ENCODE measurements at places on chromosomes 1 and 21. TPM values are rescaled to one million over a fixed set of nuclear protein-coding genes. Genes with fewer than 3 reads are reported as not detected.
A peak's percentile ranks its signal among the peaks of the same experiment; 100 is the strongest.

The MAGI3 gene
- 27.6 TPM for total RNA-seq

The TGFB2 gene
- total RNA-seq: 45.3 TPM

The BTG2 gene
- 192 TPM for total RNA-seq

The MPZ gene
- total RNA-seq: 1.3 TPM

The KIF21B gene
- total RNA-seq: 6.9 TPM

The HMGN2 gene
- total RNA-seq: 497 TPM

The LCE4A gene
- total RNA-seq: not detected

The RBM11 gene
- total RNA-seq: 8.1 TPM

DNA sequence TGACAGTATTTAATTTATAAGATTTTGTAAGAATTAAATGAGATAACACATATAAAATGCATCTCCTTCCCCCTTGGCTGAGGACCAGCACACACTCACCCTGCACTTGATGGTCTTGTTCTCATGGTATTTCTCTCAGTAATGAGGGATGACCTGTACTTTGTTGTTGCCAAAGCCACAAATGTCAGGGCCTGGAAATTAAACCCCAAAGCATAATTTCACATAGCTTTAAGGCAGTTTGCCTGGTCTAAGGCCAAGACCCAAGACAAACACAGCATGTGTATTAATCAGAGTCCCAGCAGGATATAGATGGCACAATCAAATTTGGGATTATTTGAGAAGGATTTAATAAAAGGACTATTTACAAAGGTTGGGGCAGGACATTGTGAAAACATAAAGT is 48.6 kb upstream of the EPS15 start:
- DNase-seq: no peak

DNA sequence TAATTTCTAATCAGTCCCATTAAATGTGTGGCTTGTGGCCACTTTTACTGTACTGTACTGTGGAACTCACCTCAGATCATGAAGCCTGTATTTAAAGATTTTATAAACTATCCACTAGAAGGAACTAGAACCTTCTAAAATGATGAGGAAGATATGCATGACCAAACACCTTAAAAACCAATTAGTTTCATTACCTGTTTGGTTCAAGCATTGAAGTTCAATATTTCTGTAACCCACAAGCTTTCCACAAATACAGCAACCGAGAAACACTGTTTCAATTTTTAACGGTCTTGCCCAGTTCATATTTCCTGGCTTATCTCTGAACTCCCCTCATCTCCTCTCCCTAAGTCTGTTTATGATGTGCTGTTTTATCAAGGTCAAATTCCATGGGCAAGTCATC is 264.3 kb upstream of the PLD5 start:
- DNase-seq: no peak

DNA sequence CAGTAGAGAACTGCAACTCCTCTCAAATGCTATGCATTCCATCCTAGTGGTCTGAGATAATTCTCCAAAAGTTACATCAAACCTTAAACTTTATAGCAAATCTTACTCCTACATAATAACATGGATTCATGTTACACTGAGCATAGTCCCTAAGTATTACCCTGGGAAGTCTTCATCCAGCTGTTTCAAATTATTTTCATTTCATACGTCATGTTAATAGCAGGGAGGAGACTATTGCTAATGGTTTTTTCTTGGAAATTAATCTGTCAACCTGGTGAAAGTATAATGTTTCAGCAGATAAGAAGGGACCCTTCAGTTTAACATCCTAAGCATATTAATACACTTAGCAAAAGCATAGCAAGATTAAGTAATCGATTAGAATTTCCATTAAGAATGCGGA is 318.1 kb downstream of the USP25 start:
- no peak for DNase-seq

- no peak for DNase-seq
These were observed 627 bp downstream of the CERS2 start for GRCh38 chr1:150973836-150974579.

GRCh38 chr1:225617956-225618355 is 35.0 kb downstream of the ENAH start:
- no peak for DNase-seq

GRCh38 chr1:19385869-19386591 is 73.9 kb downstream of the SLC66A1 start:
- no peak for DNase-seq

- DNase-seq: no peak
These were observed 107.0 kb downstream of the CTH start for GRCh38 chr1:70518106-70518505.

- peak; percentile 96 for DNase-seq
These were observed at the start of gene HES4 for GRCh38 chr1:999725-1000356. HES4 (minus strand) TSS chr1:1000097; CDS start chr1:999973, 124 bp downstream.

DNA sequence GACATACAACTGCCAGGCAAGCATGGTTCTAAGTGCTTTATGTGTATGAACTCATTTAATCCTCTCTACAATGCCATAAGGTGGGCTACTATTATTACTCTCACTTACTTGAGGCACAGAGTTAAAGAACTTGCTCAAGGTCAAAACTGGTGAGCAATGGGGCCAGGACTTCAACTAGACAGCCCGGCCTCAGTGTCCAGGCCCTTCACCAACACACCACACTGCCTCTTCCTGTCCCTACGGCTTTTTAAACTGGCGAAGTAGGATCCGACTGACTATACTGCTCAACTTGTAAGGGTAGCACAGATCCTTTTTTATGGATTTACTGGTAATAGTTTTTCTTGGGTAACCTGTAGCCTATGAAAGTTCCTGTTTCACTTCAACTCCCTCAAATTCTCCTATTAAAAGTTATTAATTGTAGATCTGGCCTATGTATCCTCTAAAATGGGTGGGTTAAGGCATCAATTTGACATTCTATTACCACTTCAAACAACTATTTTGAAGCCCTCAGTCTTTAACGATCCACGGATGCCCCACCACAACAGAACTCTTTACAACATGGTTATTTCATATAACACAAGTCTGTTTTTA is 4.3 kb downstream of the ERRFI1 start:
- no peak for DNase-seq

DNA sequence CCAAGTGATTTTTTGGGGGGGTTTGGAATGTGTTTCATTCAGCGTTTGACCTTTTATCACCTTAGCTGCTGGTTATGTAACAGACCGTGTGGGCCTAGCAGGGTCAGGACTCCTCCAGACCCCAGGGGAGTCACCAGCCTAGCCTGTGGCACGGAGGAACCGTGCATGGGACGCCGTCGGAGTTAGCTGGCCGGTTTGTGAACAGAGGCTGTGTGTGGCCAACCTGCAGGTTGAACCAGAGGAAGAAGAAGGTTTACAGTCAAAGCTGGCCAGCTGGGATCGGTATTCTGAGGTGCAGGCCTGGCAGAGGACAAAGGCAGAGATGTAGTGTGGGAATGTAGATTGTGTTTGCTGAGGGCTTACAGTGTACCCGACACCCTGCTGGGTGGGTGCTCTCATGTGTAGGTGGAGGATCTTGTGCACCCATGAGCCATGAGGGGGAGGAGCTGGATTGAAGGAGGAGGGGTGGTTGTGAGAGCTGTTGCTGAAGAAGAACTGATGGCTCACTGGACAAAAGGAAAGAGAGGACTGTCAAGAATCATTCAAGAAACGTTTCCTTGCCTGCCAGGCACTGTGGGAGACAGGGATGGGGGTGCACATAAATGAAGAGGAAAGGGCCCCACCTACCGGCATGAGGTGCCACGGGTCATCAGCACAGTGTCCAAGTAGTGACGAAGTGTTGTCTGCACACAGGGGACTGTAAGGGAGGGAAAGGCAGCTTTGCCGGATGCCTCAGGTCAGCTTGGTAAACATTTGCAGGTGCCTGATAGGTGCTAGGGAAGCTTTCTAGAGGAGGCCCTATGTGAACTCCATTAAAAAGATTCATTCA is 40.0 kb upstream of the PWP2 start:
- DNase-seq: no peak

DNA sequence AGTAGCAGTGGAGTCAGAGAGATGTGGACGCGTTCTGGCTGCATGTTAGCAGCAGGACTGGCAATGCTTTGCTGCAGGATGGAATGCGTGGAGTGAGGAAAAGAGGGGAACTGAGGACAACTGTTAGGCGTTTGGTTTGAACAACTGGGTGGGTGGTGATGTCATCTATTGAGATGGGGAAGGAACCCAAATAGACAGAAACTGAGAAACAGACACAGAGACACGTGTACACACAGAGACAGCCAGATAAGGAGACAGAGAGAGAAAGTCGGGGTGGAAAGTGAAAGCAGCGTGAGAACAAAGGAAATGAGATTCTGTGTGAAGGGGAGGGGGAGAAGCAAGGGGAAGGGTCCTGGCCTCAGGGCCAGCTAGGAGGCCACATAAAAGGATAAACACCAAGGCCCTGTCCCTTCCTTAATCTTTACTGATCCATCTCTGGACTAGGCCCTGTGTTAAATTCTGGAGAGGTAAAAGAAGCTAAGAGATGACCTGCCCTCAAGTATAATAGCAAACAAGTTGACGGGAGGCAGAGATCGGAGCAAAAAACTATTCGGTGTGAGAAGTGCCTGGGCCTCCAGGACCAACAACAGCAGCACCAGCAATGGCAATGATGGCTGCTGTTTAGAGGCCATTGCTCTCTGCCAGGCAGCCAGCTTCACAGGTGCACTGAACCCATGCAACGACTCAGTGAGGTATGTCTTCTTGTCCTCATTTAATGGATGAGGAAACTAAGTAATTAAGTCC is 31.6 kb downstream of the VWA5B1 start:
- no peak for DNase-seq

- DNase-seq: no peak
These were observed 201.8 kb upstream of the GREM2 start for GRCh38 chr1:240813720-240814119.

- DNase-seq: no peak
These were observed 126.7 kb downstream of the EIF4G3 start for GRCh38 chr1:21050031-21050430.

GRCh38 chr1:65538664-65539063 is 118.2 kb downstream of the LEPR start:
- no peak for DNase-seq

DNA sequence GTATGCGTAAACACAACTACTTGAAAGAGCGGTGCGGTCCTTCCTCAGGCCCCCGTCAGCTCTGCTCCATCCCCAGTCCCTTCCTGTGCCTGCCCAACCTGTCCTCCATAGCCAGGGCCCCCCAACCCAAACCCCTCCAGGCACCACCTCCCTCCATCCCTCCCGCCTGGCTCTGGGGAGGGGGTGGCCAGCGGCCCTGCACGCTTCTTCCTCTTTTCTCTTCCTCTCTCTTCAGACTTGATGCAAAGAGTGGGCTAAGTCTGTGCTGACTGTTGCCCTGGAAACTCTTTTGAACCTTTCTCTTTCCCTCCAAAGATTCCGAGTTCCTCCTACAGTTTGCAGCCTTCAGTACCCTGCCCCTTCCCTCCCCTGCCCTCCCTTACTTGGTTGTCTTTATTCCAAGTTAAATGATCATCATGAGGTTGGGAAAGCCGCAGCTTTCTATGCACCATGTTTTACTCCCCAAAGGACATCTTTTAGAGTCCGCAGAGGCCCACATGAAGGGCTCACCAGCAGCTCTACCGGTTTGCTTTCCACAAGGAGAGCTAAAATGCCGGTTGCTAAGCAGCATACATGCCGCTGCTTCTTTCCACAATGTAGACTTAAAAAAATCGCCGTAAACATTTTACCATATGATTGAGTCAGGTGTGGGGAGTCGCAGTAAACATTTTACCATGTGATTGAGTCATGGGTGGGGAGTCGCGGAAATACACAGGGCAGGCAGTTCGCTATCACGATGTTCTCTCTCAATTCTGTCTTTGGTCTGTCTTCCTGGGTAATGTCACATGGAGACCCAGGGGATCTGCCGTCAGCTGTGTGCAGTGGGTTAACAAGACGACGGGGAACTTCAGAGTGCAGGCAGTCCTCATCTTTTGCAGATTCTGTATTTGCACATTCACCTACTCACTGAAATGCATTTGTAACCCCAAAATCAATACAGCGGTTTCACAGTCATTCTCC is 525.3 kb downstream of the KIF26B start:
- DNase-seq: peak; percentile 9

DNA sequence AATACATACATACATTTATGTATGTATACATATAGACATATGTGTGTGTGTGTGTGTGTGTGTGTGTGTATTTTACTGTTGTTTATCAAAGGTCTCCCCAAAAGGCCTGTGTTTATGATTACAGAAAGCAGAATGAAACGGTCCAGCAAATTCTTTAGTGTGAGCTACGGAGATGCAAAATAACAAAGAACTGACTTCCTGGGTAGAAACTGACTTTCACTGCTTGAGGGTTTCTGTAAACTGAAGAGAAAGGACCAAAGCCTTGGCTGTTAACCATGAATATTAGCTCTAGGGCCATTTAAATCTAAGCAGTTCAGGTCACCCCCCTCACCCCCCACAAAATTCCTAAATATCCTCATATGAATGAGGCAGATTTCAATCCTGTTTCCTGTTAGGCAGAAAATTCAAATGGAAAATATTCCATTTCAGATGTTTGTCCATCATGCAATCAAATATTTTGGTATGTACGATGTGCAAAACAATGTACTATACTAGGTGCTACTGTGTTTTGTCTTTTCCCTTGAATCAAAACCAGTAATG is 213.2 kb downstream of the TGFB2 start:
- DNase-seq: no peak

DNA sequence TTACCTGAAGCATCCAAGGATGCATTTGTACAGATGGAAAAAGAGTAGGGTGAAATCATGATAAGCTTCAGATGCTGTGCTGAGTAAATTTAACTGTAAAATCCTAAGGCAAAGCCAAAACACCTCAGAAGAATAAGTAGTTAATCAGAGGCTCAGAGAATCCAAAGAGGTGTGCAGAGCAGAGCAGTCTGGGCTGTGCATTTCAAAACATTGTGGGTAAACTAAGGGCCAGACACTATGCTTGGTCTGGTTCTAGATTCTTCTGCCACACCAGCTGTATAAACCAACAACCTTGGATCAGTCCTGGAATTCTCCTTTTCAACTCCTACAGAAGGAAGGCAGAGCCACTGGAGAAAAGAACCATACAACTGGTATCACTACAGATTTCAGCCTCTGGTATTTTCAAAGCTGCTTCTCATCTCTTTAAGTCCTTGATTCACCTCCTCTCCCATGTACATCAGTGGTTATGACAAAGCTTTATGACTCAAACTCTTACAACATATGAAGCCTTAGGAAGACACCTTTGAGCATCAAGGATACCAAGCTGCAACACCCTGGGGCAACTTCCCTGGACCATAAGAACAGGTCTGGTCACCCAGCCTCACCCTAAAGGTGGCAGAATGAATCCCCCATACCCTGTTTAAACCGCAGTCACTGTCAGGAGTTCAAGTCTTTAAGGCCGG is 11.6 kb upstream of the HIPK1 start:
- DNase-seq: no peak

- DNase-seq: no peak
These were observed 12.4 kb upstream of the FCGR2A start for GRCh38 chr1:161492827-161493226.

DNA sequence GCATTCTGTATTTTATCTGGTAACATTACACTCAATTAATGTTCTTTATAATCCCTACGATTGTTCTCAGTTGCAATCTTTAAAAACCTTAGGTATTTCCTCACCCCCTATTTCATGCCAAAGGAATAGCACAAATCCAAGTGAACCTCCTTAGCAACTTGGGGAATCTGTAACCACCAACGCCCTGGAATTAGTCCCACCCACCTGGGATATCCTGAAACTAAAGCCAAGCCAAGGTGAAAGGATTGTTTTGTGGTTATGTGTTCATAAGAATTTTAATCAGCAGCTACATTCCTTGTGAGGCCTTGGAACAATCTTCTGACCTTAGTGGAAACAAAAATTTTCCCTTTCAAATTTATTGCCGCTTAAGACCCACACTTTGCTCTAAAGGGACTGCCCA is 908.7 kb downstream of the TTLL7 start:
- DNase-seq: no peak

GRCh38 chr1:70008660-70009059 is 196.7 kb downstream of the LRRC40 start:
- no peak for DNase-seq

Measured in mesothelial cell of epicardium (in vitro differentiated cells).